ENCODE measurements at places on chromosomes 2 and 18.

- no peak for DNase-seq
Measured at GRCh38 chr2:236505041-236505440, 64.6 kb upstream of the ACKR3 start.

DNA sequence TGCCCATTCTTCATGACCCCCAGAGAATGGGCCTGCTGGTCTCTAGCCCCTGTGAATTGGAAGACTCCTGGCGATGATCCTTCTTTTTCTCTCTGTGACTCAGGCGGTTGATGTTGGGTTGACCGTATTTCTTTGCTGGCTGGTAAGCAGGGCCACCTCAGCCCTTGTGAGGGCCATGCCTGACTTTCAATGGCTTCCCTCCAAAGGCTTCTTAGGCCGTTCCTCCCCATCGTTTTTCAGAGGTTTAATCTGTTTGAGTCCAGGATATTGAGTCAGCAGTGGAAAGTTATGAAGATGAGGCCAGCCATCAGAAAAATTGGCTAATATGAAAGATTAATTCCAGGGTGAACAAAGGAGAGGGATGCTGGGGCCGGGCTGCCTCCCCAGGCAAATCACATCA lies 13.6 kb downstream of the HPCAL1 start:
- DNase-seq, result peak; percentile 72

GRCh38 chr2:229287823-229288222 lies 16.7 kb upstream of the PID1 start:
- DNase-seq, result no peak

DNA sequence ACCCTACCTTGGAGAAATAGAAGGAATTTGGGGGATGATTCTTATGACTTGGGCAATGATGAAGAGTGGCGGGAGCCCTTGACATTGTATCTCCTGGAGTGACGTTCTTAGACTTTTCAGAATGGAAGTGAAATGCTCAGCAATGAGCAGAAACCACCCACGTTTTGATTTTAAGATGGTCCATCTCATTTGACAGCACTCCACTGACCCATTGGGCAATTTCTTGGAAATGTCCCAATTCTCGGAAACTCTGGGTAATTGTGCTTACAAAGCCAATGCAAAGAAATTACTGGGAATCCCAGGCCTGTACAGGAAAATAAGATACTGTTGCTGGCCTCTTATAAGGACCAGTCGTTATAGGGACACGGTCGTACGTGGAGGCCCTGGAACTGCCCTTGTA lies 170.0 kb upstream of the COPS8 start:
- DNase-seq, result no peak

GRCh38 chr18:50724751-50725151 lies 95.1 kb downstream of the MRO start:
- no peak for DNase-seq

- no peak for DNase-seq
Measured at GRCh38 chr2:23383100-23383499, 1.9 kb upstream of the KLHL29 start.

- DNase-seq, result no peak
Measured at GRCh38 chr2:143600116-143600515, 470.9 kb downstream of the ARHGAP15 start.

GRCh38 chr2:219552382-219553167 lies 8.7 kb downstream of the TMEM198 start:
- DNase-seq, result peak; percentile 68

DNA sequence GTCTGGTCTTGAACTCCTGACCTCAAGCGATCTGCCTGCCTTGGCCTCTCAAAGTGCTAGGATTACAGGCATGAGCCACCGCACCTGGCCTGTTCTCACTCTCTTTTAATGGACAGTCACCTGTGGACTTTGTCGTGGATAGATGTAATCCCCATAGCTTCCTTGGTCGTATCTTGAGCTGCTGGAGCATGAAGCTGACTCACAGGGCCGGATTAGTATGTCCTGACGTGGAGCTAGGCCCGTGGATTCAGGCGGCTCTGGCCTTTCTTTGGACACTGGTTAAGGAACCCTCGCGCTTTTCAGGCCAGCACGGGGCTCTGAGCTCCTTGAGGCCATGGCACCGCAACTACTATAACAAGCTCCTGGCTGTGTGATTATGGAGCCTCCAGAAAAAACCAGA lies 27.5 kb upstream of the GBX2 start:
- DNase-seq, result no peak

DNA sequence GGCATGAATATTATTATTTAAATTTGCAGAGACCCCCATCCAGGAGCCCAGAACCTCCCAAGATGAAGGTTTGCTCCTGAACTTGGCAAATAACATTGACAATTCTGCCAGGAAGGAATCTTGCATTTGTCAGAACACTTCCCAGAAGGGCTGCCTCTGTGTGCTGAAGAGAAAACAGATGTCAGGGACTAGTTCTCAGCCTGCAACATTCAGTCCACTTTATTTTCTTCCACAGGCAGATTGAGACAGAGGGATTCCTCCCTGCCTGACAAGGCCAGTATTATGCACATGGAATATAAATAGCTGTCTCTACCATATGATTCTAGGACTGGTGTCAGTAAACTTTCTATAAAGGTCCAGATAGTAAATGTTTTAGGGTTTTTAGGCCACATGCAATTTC lies 171.5 kb upstream of the SIX2 start:
- peak; percentile 90 for DNase-seq

DNA sequence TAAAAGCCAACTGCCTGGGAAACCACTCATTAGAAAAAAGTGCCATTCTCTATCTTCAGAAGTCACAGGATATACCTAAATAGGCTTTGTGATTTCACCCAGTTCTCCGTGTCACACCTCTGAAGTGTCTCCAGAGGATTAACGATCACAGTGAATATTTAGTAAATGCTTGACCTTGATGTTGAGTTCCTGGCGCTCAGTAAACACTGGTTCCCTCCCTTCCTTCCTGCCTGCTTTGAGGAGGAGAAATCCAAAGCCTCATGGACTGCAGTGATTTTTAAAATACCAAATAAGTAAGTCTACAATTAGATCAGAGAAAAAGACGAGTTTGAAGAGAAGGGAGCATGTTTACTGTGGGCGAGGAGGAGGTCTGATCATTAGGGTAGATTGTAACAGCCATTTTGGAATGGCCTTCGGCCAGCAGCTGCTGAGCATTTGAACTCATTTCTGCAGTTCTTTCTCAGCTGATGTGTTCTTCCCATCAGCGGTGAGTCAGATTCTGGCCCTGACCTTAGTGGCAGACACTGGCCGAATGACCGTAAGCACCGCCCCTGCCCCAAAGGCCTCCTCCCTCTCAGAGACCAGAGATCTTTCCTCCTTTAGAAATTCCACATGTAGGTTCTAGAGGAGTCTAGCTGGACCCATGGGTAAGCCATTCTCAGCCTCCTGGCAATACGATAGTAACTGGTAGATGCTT lies 62.1 kb upstream of the SLC16A14 start:
- peak; percentile 85 for DNase-seq

GRCh38 chr18:44758861-44759631 lies 78.4 kb downstream of the SETBP1 start:
- DNase-seq, result no peak

DNA sequence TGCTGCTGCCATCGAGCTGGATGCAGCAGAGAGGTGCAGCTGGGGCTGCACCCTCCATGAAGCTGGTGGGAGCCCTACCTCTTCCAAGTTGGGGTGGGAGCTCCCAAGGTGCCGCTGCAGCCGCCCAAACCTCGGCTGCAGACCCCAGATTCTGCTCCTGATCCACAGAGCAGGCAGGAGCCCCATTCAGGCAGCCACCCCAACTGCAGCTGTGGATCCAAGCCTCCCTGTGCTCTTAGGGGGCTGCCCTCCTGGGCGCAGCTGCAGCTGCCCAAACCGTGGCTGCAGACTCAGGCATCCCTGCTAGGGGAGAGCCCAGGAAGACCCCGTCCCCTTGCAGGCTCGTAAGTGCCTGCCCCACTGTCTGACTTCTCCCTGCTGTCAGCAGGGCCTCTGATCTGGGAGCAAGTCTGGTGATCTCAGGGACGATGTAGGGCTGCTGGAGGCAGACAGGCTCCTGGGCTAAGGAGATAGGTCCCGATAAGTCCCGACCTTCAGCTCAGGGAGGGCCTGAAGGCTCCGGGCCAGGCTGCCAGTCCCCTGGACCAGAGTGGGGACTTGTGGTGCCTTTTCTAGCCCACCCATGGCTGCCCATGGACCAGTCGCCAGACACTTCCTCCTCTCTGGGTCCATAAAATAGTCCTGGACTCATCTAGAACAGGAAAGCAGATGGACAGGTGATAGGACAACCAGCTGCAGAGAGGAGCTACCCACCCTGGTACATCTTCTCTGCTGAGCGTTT lies 767.1 kb upstream of the CDH7 start:
- no peak for DNase-seq

DNA sequence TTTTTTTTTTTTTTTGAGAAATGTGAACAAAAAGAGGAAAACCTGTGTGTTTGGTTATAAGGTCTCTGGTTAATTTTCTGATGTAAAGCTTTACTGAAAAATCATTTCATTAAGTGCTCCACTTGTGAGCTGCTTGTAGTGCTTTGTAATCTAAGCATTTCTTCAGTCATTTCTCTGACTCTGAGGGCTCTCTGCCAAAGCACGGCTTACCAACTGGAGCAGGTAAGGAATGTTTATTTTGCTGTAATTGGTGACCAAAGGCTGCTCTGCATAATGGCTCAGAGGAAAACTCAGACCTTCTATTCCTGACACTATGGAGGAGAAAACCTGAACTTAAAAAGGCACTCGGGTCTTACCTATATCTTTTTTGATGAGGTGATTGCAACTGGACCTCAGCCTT lies 848.8 kb downstream of the MBD2 start:
- no peak for DNase-seq

- DNase-seq, result no peak
Measured at GRCh38 chr2:231394211-231395141, 1.0 kb upstream of the B3GNT7 start.

DNA sequence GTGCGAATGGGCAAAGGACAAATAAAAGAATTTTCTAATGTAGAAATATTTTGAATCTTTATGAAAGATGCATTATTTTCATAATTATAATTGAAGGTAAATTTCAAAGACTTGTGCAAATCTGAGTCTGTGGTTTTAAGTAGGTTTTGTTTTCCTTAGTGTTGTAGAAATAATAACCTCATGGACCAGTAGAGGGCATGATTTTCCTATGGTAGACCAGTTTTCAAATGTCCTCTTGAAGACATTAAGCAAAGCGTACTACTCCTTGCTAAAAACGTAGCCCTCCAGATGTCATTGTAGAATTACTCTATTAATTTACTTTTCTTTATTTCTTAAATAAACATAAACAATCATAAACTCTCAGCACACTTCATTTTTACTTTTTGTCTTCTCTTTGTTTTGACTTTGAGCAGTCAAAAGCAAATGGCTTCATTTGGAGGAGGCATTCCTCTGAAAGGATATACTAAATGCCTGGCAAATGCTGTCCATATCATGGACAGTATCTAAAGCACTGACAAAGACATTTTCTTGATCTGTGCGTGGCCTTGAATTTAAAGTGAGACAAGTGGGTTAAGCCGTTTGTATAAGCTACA lies 85.8 kb upstream of the FAM237A start:
- DNase-seq, result peak; percentile 29

- no peak for DNase-seq
Measured at GRCh38 chr2:241154915-241155314, 4.6 kb downstream of the PPP1R7 start.

GRCh38 chr2:16635791-16636699 lies 29.6 kb downstream of the CYRIA start:
- no peak for DNase-seq

DNA sequence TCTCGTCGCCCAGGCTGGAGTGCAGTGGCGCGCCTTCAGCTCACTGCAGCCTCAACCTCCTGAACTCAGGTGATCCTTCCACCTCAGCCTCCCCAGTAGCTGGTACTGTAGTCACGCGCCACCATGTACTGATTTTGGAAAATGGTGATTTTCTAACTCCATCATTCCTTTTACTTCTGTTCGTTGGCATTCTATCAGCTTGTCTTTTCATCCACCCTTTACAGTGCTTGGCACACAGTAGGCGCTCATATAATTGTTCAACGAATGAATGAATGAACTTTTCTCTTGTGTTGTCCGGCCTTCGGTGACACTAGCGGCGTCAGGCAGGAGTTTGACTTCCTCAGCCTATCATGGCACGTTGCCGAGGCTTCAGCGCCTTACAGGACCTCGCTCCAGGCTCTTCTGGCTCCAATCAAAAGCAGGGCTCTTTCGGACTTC lies 373 bp upstream of the MTHFD2 start:
- DNase-seq, result no peak

- DNase-seq, result no peak
Measured at GRCh38 chr18:79377187-79377891, 18.4 kb upstream of the NFATC1 start.

DNA sequence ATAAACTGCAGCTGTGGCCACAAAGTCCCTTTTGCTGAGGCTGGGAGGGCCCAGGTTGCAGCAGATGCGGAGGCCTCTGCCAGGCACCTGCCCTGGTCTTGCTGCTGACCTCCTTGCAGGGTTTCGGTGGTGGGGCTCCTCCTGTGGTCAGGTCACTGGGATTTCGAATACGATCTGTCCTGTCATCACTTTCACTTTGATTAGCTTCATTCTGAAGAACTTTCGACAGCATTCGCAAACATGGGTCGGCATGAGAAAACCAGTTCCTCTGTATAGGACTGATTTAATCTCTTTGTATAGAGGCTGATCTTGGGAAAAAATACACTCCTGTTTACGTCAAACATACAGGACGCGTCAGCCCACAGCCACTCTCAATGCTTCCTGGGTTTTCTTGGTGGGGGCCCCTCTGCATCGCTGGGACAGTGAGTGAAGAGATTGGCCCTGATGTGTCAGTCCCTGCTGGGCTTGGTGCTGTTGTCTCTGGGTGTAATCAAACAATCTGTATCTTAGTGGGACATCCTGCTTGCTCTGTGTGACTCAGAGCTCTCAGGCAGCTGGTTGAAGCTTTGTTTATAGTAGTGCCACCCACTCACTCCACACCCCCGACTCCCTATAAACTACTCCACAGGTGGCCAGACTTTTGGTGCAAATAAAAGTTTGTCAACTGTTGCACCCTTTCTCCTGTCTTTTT lies 209.4 kb upstream of the CXCR4 start:
- no peak for DNase-seq

DNA sequence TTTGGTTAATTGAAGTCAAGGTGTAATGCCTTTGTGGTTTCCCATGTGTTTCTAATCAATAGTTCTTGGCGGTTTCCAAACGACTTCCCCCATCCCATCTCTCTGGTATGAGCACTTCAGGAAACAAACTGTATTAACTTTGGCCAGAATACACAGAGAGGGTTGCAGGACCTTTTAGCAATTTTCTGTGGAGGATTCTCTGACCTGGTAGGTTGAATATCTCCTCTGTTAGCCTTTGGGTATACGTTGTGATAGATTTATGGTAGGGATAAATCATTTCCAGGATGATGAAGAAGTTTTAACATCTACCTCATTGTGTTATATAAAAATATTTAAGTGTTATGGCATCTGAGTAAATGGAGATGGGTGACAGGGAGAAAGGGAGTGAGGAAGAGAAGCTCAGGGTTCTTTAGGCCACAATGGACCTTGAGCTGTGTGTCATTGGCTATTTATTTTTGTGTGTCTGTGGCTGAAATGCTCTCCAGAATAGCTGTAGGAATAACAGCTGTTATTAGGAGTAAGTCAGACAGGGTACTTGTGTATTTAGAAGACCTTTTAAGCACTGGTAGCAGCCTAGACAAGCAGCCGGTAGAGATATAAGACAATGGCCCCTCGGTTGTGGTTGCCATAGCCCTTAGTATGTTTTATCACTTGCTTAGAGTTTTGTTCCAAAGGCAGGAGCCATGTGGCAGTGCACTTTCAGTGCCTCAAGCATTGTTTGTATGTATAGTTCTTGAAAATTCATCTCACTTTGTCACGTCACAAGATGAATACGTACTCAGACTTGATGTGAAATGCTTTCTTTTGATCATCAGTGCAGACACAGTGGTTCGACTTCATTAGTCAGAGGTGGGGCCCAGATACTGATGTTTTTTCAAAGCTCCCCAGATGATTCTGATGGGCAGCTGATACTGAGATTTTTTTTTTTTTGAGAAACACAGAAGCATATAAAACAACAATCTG lies 91.1 kb downstream of the FMNL2 start:
- DNase-seq, result no peak
